ENCODE measurements at places on chromosomes 13 and 19.

GRCh38 chr13:100356889-100357288, 231.7 kb downstream of the GGACT start:
- DNase-seq, result peak; percentile 30

- DNase-seq, result no peak
These were observed 94.2 kb downstream of the ZNF737 start for GRCh38 chr19:20471431-20471830.

- peak; percentile 24 for DNase-seq
These were observed 64.5 kb upstream of the MED4 start for GRCh38 chr13:48159401-48159800.

DNA sequence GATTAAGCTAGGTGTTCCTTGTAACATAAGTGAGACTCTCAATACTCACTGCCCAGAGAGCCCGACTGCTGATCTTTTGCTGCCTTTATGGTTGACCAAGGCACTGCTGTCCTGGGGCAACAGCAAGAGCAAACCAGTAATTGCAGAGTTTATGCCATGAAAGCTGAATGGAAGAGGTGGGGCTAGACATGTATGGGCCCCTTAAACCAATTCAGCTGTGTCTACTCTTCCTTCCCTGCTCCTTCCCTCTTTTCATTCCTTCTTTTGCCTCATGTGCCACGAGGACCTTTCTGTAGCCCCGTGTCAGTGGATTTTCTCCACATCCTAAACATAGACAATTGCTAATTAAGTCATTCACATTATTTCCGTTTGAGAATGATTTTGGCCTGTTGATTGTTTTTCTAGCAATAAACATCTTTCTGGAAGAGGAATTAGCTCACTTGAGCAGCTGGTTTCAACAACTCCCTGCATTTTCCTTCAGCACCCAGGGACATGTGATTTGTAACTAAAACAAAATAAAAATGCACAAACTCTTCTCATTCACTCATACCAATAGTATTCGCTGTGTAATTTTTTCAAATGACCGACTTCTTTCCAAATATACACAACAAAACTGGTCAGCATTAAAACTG, 40.5 kb downstream of the RAP2A start:
- DNase-seq, result no peak

GRCh38 chr19:31232180-31232579, 117.1 kb downstream of the TSHZ3 start:
- DNase-seq, result peak; percentile 48

- peak; percentile 67 for DNase-seq
These were observed 1.3 kb downstream of the RFX2 start for GRCh38 chr19:6108721-6109633.

- DNase-seq, result no peak
These were observed 2.0 kb downstream of the NAA16 start for GRCh38 chr13:41313117-41313516.

DNA sequence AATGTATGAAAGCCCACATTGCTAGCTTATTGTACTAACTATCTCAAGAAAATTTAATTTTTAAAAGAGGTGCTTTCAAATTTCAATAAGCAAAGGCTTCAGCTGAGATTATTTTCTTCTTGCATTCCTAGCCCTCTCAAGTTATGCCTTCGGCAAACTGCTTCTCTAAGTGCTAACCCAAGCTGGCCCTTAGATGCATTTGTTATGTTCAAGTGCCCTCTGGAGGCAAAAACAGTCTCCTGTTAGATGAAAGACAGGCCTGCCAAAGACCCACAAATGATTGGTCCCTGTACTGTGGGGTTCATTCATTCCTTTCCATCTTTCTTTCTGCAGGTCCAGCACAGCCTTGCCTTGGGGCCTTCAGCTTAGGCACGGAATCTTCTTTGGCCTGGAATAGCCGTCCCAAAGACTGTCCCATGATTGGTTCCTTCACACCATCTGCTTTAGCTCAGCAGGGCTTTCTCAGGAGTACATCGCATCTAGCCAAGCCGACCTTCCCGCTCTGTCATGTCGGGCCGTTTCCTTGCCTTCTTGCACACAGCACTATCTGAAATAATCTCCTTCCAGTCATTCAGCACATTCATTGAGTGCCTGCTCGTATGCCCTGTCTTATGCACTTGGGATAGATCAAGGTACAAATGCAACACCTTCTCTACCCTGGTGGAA, 26.4 kb upstream of the TPTE2 start:
- DNase-seq, result peak; percentile 32

DNA sequence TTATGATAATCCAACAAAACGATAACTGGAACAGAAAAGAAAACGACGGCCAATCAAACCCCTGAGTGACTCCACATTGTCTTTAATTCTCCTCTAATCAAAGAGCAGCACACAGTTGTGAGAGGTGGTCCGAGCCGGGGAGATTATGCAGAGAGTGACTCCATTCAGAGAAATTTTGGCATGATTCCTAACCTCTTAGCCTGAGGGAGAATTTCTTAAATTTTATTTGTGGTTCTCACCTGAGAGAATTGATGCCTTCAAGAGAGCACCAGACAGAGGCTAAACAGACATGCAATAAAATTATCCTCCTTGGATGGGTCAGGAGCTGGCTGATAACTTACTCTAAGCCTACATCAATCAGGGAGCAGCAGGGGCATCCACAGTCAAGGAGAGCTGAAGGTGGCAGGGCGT, 310.0 kb upstream of the KLF12 start:
- peak; percentile 52 for DNase-seq

- DNase-seq, result no peak
These were observed 135.5 kb downstream of the IRS2 start for GRCh38 chr13:109650861-109651260.

- no peak for DNase-seq
These were observed 4.6 kb upstream of the PLPP2 start for GRCh38 chr19:295687-296370.

- peak; percentile 4 for DNase-seq
These were observed 9.9 kb downstream of the CEACAM4 start for GRCh38 chr19:41616792-41617621.
